ENCODE measurements at places on chromosomes 5 and 9.

GRCh38 chr5:108430931-108431608 lies 49.2 kb upstream of the FBXL17 start:
- DNase-seq, result no peak

DNA sequence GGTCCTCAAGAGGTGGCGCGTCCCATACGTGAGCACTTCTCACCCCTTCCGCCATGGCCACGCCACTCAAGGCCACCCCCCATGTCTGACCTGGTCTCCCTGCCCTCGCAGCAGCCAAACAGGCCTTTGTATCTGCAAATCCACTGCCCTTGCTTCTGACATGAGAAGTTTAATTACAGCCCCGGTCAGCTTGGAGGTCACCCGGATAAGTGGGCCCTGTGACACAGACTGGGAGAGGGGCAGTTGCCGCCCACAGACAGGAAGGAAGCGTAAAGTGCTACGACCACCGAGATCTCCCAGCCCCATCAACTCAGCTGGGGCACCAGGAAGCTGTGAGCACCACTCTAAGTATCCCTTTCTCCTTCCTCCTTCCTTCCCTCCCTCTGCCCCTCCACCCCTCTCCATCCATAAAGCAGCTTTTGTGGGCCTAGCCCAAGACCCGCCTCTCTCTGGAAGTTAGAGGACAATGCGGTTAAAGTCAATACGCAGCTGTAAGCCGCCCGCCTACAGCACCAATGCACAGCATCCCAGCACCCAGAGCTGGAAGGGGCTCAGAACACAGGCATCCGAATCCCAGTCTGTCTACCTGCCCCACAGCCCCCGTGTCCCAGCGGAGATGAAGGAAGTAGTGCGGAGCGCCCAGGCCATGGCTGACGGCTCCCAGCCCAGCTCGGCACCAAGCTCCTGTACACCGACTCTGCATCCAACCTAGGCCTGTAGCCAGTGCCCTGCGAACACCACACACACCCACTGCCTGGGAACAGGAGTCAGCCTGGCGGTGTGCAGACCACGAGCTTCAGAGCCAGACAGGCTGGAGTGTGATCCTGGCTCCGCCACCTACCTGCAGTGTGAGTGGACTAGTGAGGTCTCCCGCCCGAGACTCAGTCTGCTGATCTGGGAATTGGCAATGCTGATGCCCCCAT lies 44.8 kb upstream of the RNF130 start:
- DNase-seq, result no peak

- DNase-seq, result no peak
These were observed 30.5 kb upstream of the ZSWIM6 start for GRCh38 chr5:61301341-61302199.

- DNase-seq, result no peak
These were observed 1860.1 kb upstream of the ACO1 start for GRCh38 chr9:30524311-30524710.

- DNase-seq, result no peak
These were observed 43.0 kb upstream of the GNAQ start for GRCh38 chr9:78074385-78075291.

DNA sequence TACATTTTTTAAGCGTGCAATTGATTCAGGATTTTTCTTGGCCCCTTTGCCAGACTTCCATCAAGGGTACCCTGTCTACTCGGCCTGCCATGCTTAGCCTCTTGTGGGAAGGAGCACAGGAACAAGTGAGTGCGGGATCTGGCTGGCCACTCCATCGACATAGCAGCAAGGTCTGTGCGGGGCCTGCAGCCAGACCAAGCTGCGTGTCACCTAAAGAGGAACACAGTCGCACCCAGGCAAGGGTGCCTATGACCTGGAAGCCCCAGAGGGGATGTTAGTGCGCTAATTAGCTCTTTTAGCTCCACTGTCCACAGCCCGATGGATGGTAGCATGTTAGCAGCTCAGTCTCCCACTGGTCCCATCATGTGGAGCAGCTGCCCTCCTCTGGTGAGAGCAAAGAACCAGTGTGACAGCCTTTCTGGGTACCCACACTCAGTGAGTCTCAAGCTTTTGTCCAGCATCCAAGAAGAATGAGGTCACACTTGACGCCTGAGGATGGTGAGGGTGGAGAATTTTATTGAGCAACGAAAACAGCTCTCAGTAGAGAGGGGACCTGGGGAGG lies 38.7 kb downstream of the FTMT start:
- DNase-seq, result no peak

Data from NCI-H1105 treated with DMSO at 0.1 percent for 48 hours (cell line).